ENCODE measurements at places on chromosomes 1 and 21. TPM values are rescaled to one million over a fixed set of nuclear protein-coding genes. Genes with fewer than 3 reads are reported as not detected.
A peak's percentile ranks its signal among the peaks of the same experiment; 100 is the strongest.

Gene GSTM4
- total RNA-seq: 58.6 TPM

Gene ZSCAN20
- total RNA-seq: 10.1 TPM

Gene TMEM63A
- 46.9 TPM for total RNA-seq

Gene AQP10
- 2.0 TPM for total RNA-seq

Gene C4BPB
- total RNA-seq: 0.63 TPM

DNA sequence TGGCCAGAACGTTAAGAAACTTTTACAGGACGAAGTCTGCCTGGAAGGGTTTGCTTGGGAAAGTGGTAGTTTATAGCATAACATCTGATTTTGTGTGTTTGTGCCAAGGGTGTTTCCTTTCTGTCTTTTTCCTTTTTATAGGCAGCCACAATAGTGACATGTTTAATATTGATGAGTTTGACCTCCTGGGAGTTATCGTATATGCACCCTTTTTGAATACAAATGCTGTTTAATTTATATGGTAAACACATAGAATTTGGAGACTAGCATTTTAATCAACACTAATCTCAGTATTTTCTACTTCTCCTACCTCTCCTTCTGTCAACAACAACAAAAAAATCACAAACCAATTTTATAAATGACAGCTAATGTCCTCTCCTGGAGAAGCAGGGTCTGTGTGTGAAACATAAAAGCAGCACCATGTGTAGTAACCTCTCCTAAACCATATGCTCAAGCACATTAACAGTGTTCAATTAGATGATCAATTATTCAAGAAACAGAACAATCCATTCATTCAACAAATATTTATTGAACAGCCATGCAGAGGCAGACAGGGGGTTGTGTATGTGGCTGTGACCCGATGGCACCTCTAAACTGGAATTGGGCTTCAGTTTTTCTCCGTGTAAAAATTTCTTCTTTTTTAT, 604 bp upstream of the FMN2 start:
- DNase-seq: no peak

GRCh38 chr1:25871086-25871703, 4.3 kb downstream of the PAQR7 start:
- DNase-seq: peak; percentile 45

- DNase-seq: peak; percentile 73
These were observed 552 bp downstream of the PLD5 start for GRCh38 chr1:242523719-242524570.

DNA sequence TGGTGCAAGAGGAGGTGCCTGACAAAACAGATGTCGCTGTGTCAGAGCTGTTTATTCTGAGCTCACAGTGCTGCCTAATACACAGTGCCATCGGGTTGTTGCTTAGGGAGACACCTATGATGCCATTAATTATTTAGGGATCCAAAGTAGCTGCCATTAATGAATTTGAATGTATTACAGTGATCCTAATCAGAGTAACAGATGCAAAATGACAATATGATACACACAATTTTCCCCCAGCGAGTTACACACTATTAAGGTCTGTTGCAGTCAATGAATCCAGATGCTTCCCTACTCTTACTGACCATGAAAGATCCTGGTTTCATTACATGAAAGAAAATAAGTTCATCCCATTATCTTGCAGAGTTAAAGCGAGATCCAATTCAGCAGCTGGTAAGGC, 91.3 kb downstream of the RWDD3 start:
- DNase-seq: no peak

GRCh38 chr1:228161362-228161761, 4.2 kb upstream of the IBA57 start:
- no peak for DNase-seq

GRCh38 chr1:29122682-29123052, 1.0 kb downstream of the TMEM200B start:
- peak; percentile 39 for DNase-seq

DNA sequence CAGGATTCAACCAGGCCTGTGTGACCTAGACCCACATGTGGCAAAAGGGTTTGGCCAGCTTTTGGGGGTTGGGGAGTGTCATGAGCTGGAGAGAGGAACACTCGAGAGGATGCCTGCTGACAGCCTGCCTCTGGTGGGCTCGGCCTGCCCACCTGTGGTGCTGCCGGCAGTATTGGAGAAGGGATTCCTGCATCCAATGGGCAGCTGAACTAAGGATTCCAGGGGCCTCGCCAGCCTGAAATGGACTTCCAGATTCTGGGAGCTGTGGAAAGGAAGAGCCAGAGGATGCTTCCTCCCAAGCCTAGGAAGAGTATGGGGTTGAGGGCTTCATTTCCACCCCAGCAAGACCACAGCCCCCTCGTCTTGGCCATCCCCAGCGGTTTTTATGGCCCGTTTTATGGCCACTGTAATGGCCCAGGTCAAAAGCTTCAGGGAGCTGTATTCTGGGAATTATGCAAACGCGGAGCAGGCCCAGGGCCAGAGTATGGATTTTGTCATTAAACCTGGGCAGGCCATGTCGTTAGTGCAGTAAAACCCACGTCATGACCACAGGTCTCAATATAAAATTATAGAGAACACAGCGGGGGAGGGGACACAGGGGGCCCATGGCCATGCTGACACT, 63.6 kb downstream of the TMEM53 start:
- DNase-seq: no peak

DNA sequence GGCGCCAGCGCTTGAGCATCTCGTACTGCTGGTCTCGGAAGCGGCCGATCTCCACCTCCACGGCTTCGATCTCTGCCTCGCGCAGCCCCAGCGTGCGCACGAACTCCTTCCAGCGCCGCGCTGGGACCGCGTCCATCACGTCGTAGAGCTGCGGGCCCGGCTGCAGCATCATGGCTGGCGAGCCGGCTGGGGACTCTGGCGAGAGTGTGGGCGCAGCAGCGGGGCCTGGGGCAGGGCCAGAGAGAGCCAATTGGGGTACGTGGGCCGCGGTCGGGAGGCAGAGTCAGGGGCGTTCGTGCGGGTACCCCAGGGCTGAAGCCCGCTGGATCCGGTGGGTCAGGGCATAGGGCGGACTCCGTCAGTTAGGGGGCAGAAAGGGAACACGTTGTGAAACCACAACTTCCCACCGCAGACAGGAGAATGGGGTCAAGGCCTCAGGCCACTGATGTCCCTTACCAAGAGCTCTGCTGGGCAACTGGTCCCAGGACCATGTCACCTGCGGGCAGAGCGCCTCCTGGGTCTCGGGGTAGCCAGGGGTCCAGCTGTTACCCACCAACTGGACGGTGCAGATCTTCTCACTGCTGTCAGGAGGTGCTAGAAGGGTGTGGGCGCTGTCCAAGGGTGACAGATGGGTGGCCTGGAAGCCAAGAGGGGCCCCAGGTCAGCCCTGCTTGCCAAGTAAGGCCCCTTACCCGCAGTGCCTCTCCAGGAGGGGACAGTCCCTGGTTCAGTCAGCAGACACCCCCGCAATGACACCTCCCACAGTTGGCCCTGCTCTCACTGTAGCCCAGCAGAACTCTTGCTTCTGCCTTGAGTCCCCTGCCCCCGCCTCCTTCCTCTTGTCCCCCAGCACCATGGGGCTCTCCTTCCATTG, 4.2 kb downstream of the TNFRSF25 start:
- no peak for DNase-seq

DNA sequence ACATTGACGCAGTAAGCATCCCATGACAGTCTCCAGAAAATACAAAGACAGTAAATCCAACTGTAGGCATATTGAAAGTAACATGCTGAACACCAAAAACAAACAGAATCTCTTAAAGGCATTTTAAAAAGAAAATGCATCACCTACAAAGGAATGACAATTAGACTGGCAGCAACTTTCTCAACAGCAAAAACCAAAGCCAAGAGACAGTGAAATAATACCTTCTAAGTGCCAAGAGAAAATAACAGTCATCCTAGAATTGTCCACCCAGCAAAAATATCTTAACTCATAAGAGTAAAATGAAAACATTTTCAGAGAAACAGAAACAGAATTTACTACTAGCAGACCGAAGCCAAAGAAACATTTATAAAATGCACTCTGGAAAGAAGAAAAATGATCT, 20.0 kb downstream of the CCDC185 start:
- DNase-seq: no peak

GRCh38 chr1:192418552-192419285, 101.9 kb downstream of the RGS21 start:
- no peak for DNase-seq

DNA sequence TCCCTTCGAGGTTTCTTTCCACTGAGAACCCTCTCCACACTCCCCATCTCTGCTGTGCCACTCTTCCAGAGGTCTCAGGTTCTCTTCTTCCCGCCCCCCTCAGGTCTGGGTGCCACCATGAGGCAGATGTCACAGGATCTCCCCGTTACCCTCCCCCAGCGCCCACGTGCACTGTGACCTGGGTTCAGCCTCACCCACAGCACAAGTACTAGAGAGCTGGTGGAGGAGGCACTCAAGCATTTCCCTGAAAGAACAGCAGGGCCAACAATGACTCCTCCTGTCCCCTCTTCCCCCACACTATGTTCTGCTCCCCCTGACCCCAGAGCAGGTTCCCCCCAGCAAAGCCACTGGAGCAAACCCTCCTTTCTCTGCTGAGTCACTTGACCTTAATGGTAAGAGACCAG, 14.3 kb downstream of the PLEKHA6 start:
- DNase-seq: no peak

DNA sequence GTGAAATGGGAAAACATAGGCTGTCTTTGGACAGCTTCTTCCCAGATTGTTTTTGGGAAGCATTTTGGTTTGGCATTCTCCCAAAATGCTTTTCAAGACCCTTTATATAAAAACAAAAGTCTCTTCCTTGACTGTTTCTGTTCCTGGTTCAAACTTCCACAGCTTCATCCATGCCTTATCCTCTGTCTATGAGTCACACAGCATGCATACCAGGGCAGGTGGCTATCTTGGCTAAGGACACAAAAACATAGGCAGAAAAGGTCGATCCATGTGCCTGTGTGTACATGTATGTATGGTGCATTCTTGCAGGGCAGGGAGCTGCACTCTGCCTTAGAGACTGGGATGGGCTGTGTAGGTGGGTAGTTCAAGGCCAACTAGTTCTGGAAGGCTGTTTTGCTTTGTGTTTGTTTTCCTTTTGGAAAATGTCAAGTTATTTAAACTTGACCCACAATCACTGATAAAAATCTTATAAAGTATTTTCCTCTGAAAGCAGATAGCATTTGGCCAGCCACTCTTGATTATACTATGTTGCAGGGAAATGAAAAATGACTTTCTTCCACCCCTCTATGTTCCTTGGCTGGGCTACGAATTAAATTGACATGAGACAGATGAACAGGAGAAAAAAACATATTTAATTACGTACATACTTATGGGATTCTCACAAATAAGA, 437.0 kb downstream of the SIPA1L2 start:
- no peak for DNase-seq

GRCh38 chr21:44520326-44521300, 19.4 kb downstream of the KRTAP10-1 start:
- no peak for DNase-seq

- peak; percentile 78 for DNase-seq
These were observed 47.6 kb upstream of the SAMD13 start for GRCh38 chr1:84253891-84254290.
